ENCODE measurements at places on chromosomes 2 and 18. TPM values are rescaled to one million over a fixed set of nuclear protein-coding genes. Genes with fewer than 3 reads are reported as not detected.
A peak's percentile ranks its signal among the peaks of the same experiment; 100 is the strongest.

INHBB gene
- 0.90 TPM for polyA plus RNA-seq

- DNase-seq, result no peak
Measured at GRCh38 chr2:28662044-28662443, 89.6 kb upstream of the PPP1CB start.

DNA sequence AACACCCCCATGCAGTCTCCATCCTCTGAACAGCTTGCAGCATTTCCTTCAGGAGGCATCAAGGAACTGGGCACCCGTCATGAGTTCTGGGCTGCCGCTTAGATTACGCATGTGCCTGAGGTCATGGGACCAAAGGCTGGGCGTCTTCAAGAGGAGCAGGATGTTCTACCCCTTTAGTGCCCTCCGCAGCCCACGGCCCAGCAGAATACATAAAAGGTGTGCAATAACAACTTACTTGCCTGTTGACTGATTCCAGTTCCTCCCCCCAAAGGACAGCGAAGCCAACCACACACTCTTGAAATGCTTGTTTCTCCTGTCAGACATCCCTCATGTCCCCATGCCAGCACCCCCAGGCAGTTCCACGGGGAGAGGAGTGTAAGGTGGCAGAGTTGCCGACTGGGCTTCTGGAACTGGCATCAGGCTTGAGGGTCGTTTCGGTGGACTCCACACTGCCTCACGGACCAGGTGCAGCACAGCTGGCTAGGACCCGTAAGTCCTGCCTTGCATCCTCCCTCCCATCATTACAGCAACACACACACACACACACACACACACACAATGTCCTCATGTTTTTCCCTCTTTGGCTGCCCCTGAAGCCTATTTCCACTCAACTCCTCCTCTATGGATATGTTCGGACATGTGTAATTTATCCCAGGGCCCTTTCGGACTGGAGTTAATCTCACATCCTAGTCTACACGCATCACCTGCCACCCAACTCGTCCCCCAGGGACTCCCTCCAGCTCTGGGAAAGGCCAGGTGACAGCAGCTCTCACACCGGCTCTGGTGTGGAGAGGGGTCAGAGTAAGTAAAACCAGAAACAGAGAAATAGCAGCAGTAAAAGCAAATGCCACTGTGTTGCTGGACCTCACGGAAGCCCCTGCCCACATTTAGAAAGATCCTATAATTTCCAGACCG, 200.7 kb downstream of the BCL11A start:
- no peak for DNase-seq

- no peak for DNase-seq
Measured at GRCh38 chr2:32095671-32096070, 32.3 kb downstream of the SPAST start.

GRCh38 chr18:74841248-74841647, 243.6 kb downstream of the ZNF407 start:
- DNase-seq, result no peak

ZBTB7C gene
- 5.8 TPM for polyA plus RNA-seq

DNA sequence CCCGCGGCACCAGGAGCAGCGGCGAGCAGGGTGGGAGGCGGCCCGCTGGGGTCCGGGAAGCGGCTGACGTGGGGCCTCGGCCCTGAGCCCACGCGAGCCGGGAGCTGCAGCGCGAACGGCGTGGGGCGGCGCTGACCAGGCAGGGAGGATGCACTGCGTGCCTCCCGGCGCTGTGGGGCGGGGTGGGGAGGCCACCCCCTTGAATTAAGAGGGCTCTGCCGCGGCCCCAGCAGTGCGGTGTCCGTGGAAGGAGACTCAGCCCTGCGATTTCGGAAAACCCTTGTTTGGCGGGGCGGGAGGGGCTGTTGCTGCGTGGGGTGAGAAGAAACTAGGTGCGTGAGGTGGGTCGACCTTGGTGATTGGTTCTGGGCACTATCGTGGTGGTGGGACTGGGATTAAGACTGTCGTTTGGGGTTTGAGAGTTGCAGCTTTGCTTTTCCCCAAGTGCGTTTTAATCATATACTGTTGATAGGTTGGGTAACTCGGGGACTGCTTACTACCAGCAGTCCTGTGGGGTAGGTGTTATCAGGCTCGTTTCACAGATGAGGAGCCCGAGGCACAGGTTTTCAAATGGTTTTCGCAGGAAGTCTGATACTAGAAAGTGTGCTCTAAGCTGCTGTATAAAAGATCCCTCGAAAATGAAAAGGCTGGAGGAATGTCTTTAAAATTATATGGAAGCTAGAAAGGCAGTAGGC, 722 bp downstream of the ACSL3 start:
- peak; percentile 52 for DNase-seq

CIDEA gene
- 0.30 TPM for polyA plus RNA-seq

DNA sequence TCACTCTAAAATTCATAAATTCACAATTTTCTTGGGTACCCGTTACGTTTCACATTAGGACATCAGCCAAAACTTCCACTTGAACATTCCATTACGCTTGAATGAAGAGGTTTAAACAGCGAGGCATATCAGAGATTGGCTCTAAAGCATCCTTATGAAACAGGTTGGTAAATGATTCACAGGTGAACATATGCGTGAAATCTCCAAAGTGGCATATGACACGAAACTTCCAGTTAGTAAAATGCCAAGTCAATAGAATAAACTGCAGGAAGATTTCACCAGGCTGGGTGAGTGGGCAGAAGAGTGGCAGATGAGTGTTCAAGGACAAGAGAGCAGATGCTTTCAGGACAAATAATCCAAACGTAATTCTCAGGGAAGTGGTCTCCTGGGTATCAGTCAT, 33.9 kb upstream of the GLS start:
- DNase-seq, result no peak

GRCh38 chr2:126378176-126378575, 277.8 kb upstream of the GYPC start:
- DNase-seq, result no peak

MAPK4 gene
- 9.7 TPM for polyA plus RNA-seq

- DNase-seq, result no peak
Measured at GRCh38 chr2:201835066-201835465, 28.7 kb downstream of the CDK15 start.

GRCh38 chr18:10872304-10872703, 277.1 kb downstream of the PIEZO2 start:
- peak; percentile 70 for DNase-seq

CEBPZ gene
- polyA plus RNA-seq, result 34.9 TPM

GRCh38 chr2:23452853-23453420, 68.0 kb downstream of the KLHL29 start:
- no peak for DNase-seq

PKDCC gene
- 116 TPM for polyA plus RNA-seq

DNA sequence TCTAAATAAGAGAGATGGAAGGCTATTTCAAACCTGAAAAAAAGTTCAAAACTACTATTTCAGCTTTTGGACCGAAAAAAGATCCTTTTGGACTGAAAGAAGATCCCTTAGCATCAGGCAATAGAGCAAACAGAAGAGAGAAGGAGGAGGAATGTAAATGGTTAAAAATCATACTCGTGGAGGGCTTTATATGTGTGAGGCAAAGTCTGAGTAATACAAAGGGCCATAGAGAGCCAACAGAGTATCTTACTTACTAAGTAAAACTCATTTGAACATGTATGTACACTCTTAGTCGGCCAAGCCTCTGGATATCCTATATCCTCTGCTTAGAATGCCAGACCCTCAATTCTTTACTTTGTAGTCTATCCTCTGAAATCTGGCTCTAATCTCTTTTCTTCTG, 55.7 kb downstream of the ITSN2 start:
- peak; percentile 16 for DNase-seq

HPCAL1 gene
- 48.0 TPM for polyA plus RNA-seq

- no peak for DNase-seq
Measured at GRCh38 chr2:229346816-229347540, 75.9 kb upstream of the PID1 start.

GRCh38 chr2:179853108-179853507, 8.3 kb downstream of the ZNF385B start:
- no peak for DNase-seq

DNA sequence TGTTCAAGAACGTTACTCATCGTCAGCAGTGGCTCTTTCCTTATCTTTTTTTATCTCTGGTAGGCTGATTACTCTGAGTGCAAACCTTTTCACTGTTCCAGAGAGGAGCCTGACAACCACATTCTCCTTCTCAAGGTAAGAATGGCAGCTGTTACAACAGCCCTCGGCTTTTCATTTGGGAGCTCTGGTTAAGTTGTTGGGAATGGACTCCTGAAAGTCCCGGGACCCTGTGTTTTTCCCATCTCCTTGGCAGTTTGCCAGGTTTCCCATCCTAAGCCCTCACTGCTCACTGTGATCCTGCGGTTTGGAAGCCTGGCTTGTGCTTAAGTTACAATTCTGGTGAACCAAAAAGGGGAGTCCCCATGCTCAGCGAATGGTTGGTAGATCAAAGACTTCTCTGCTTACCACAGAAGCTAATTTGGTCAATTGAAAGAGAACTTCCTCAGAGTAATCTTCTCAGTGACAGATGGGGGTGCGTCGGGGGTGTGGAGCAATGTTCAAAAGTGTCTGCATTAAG, 122.3 kb downstream of the LYPD6B start:
- no peak for DNase-seq

DNA sequence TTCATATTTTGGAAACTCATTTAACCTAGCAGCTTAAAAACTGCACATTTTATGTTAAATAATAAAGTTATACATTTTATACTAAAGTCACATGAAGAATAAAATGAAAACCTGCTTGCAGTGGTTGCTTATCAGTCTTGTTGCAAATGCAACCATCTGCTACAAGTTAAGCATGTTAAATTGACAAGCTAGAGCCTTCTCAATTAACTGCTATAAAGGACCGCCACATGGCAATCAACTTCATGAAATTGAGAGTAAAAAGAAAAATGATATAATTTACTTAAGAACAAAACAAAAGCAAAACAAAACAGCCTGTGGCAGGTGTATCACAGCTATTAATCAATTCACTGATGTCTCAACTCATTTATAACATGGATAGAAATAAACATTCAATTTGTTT, 78.7 kb downstream of the RTTN start:
- no peak for DNase-seq

DNA sequence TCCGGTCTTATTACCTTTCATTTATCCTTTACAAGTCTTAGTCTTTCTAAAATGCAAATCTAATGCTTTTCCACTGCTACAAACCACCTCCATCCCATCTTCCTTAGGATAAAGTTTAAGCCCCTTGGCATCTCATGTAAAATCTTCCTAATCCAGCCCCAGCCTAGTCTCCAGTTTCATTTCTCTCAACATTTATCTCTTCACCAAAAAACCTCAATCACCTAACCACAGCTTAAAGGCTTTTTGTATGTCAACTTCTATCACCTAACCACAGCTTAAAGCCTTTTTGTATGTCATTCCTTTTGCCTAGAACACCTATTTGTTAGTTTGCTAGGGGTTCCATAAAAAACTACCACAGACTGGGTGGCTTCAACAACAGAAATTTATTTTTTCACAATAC, 4.2 kb downstream of the TRAK2 start:
- no peak for DNase-seq

NAT8 gene
- 0.54 TPM for polyA plus RNA-seq

DNA sequence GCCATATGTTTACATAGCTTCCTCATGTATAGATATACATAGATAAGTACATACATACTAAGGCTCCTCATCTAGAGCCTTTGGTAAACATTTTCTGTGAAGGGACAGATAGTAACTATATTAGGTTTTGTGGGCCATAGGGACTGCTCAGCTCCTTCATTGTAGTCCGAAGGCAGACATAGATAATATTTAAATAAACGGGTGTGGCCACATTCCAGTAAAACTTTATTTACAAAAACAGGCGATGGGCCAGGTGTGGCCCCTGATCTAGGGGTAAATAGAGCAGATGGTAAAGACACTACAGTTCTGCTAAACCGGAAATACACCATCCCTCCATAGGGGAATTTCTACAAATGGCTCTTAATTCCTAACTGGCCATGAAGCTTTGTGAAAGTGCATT, 7.3 kb downstream of the COQ10B start:
- no peak for DNase-seq

TNFRSF11A gene
- polyA plus RNA-seq, result 4.7 TPM

GRCh38 chr2:103798291-103798690, 1036.5 kb downstream of the TMEM182 start:
- DNase-seq, result no peak

GRCh38 chr2:39370101-39370500, 67.0 kb downstream of the MAP4K3 start:
- DNase-seq, result no peak

DNA sequence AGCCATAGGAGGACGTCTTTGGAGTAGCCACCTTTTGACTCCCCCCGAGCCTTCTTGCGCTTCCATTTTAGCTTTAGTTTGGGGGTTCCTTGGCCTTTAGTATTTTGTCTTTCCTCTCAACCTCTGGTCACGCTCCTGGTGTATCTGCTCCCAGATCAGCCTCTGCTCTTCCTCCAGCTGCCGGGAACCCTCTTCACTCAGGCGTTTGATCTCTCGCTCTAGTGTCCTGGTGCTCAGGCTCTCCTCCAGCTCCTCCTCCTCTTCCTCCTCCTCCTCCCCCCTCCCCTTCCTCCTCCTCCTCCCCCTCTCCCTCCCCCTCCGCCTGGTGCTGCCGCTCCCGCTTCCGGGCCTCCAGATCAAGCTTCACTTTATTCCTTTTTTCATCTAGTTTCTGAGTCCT, 1082.3 kb upstream of the TMEFF2 start:
- DNase-seq, result no peak

CYRIA gene
- polyA plus RNA-seq, result 4.3 TPM

GRCh38 chr2:210861038-210861665, 304.8 kb downstream of the CPS1 start:
- no peak for DNase-seq

B4GALT6 gene
- polyA plus RNA-seq, result 11.6 TPM

NCKAP1 gene
- polyA plus RNA-seq, result 81.7 TPM

DNA sequence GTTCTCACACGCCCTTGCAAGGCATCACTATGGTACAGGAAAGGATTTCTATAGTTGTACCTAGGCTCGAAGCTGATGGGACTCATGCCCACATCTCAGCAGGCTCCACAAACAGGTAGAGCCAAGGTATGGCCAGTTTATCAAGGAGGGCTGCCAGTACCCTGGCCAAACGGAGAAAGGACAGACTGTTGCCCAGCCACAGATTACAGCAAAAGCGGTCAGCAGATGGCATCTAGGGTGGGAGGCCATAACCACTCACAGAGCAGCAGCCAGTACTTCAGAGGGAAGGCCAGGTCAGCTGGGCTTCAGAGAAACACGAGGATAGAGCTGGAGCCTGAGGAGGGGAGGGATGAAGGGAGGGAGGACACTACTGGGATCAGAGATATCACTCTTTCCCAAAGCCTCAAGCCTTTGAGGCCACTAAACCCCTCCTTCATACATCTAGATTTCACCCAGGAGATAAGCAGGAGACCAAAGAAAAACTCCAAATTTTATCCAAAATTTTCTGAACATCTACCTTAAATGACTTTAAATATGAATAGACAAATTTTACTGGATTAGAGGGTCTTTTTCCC, 904.2 kb upstream of the NXPH2 start:
- DNase-seq, result no peak

DNA sequence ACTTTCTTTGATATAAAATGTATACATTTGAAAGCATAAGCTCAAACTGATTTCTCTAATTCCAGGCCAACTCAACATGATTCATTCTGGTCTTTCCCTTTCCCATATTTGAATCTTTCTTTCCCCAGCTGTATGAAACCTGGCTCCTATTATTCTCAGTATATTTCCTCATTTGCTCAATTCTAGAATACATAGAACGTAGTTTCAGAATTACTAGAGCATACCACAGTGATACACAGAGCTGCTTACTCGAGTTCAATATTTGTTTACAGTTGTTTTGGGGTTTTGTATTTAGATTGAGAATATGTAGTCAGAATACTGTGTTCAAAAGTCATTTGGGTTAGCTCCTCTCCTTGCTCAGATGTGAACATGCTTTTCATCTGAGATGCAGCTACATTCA, 43.0 kb downstream of the TNFRSF11A start:
- no peak for DNase-seq

- no peak for DNase-seq
Measured at GRCh38 chr2:150156415-150156814, 331.1 kb downstream of the RND3 start.

GPR45 gene
- polyA plus RNA-seq, result not detected

GRCh38 chr2:150610670-150611279, 123.3 kb upstream of the RND3 start:
- DNase-seq, result no peak

All from hindlimb muscle (tissue), 1 donor.